ENCODE measurements at places on chromosomes 5 and 9. TPM values are rescaled to one million over a fixed set of nuclear protein-coding genes. Genes with fewer than 3 reads are reported as not detected.

Gene ANXA2R
- 0.23 TPM for total RNA-seq

- no peak for DNase-seq
These were observed 17.0 kb downstream of the WNK2 start for GRCh38 chr9:93200989-93201334.

- DNase-seq, result no peak
These were observed 16.3 kb upstream of the COL27A1 start for GRCh38 chr9:114139071-114139470.

DNA sequence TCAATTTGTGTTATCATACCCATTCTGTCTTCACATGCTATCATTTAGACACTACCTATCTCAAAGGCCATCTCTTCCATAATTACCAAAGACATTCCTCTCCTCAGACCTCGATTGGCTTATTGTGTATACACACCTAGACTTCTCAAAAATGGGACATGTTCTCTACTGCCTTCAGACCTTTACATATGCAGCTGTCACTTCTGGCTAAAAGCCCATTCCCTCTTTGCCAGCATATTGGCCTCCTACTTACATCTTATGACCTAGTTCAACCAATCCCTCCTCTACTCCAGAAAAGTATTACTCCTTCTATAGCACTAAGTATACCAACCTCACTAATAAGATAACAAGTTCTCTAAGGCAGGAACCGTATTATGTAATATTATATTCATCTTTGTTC, 84.4 kb downstream of the RAPGEF6 start:
- DNase-seq, result no peak

GRCh38 chr5:40717281-40717680, 37.6 kb downstream of the PTGER4 start:
- peak; percentile 12 for DNase-seq

Gene TRIM36
- 4.2 TPM for total RNA-seq

GRCh38 chr5:73412597-73412988, 36.0 kb downstream of the FOXD1 start:
- peak; percentile 97 for DNase-seq

Gene WDR38
- total RNA-seq, result not detected

DNA sequence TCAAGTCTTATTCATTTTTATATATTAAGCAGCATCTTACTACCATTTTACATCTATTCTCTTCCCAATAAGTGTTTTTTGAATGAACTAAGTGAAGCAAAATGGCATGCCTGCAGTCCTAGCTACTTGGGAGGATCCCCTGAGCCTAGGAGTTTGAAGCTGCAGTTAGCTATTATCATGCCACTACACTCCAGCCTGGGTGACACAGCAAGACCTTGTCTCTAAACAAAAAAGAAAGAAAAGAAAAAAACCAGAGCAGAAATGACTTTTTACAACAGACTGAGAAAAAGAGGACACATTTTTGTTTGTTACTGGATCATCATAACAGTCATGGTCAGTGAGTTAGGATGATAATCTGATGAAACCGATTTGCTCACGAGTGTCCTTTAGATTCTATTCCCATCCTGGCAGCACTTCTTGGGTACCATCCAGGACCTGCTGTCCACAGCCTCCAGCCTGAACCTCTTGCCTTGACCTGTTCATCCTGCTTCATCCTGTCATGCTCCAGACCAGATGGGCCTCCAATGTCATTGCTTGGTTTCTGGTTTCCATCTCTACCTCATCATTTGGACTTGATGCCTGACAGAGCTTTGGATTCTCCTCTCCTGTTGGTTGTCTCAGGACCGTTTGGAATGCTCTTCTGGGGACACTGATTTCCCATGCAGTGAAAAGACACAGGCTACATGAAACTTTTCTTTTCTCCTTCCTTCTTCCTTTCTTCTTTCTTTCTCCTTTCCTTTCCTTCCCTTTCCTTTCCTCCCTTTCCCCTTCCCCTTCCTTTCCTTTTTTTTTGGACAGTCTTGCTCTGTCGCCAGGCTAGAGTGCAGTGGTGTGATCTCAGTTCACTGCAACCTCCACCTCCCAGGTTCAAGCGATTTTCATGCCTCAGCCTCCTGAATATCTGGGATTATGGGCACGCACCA, 50.1 kb upstream of the GLRX start:
- no peak for DNase-seq

DNA sequence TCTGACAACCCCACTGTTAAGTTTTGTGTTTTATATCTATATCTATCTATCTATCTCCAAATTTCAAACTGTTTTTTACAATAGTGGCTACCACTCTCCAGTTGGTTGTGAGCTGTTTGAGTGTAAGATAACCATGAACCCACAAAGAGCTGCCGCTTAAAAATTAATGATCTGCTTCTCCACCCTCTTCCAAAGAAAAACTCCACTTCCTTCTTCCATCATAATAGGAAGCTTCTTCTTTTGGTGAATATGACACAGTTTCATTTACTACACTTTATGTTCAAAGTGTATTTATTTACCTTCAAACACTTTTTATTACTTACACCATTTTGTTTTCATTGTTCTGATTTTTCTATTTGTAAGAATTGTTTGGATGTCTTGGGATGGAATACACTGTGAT, 37.9 kb downstream of the SPZ1 start:
- DNase-seq, result no peak
